Naive thymus-derived CD4-positive, alpha-beta T cell (primary cell): ENCODE measurements at places on chromosomes 4 and X. TPM values are rescaled to one million over a fixed set of nuclear protein-coding genes. Genes with fewer than 3 reads are reported as not detected.

DNA sequence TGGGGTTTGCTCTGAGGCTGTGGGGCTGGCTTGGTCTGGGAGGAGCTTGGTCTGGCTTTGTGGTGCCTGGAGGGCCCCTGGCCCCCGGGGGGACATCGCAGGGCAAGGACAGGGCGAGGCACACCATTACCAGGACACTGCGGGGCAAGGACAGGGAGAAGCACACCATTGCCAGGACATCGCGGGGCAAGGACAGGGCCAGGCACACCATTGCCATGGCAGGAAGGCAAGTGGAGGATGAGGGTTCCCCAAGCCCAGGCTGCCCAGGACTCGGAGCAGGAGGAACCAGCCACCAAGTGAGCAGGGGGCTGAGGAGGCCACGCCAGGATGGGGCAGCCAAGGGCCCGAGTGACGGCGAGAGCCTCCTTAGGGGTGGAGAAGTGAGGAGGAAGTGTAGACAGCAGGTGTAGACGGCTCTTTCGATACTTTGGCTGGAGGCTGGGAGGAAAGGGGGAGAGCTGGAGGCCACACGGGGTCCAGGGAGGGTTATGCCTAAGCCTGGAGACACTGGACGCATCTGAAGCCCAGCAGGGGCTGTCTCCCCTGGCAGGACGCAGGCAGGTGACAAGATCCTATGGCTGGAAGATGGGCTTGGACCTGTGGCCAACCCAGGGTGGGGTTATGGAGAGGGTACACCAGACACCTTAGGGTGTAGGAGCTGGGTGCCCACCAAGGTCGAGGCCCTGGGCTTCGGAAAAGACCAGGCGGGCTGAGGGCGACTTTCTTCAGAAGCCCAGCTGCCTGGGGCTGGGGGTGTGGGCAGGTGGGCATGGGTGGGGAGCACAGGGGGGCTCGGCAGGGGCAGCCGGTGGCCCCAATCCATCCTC is 7.3 kb downstream of the NKX1-1 start:
- H3K4me3 ChIP-seq: no peak overlapping the region
- peak; percentile 3 for DNase-seq
- peaks cover 9% of the 10 kb centered on the region for H3K27me3 ChIP-seq
- no peaks in the 10 kb centered on the region for H3K4me1 ChIP-seq
- no peaks in the 10 kb centered on the region for H3K36me3 ChIP-seq
- H3K27ac ChIP-seq: no peak overlapping the region

- H3K4me3 ChIP-seq: no peak overlapping the region
- no peak for DNase-seq
- H3K36me3 ChIP-seq: no peaks in the 10 kb centered on the region
- no peak overlapping the region for H3K27ac ChIP-seq
- no peaks in the 10 kb centered on the region for H3K27me3 ChIP-seq
Observed at GRCh38 chr4:81814987-81815541, 343.4 kb upstream of the RASGEF1B start.

UGT2B15 gene
- total RNA-seq: not detected

DNA sequence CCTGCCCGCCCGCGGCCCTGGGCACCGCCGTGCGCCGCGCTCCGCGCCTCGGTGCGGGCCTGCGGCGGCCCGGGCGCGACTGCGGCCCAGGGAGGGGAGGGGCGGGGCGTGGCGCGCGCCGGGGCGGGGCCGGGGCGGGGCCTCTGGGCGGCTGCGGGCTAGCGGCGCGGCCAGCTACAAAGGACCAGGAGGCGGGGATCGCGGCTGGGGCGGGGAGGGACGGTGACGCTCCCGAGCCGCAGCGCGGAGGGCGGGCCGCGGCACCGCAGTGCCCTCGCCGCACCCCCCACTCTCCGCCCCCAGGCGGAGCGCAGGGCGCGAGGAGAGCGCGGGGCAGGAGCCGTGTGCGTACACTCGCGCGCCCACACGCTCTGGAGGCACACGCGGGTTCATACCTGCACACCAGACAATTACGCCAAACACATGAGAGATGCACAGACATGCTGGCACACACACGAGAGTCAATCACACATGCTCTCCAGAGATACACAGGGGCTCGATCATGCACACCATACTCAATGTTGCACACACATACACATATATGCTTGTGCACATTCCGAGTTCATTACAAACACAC is at the start of gene CRMP1:
CRMP1 (minus strand) TSS at position 83 of the 577 bp plus-strand sequence. CDS start 117 bp downstream, outside the sequence.
- H3K36me3 ChIP-seq: no peaks in the 10 kb centered on the region
- no peak within 1 kb of the TSS for H3K4me3 ChIP-seq
- DNase-seq: no peak
- no peak within 1 kb of the TSS for H3K27ac ChIP-seq
- peaks cover 14% of the 10 kb centered on the region for H3K27me3 ChIP-seq
- H3K4me1 ChIP-seq: no peaks in the 10 kb centered on the region

DNA sequence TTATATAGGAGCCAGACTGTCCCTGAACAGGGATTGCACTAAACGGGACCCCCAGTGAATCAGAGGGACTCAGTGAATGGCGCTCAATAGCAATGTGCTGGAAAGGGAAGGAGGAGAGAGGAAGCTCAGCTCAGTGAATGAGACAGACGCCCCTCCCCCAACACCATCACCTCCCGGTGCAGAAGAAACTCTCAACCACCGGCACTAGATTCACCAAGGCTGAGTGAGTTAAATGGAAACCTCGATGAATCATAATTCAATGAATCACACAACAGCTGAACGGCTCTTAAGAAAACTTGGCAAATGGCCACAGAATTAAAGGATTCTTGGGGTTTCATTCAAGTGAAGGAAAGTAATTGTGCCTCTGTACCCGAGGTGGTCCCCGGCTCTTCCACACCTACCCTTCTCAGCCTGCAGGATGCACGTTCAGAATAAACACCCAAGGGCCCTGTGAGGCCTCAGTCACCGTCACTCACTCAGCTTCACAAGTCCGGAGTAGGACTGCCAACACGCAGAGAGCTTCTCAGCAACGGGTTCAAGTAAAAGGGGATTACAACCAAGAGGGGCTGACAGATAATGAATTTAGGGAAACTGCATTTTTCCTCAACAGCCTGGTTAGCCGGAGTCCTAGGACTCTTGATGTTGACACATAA is 29.3 kb downstream of the CRMP1 start:
- H3K36me3 ChIP-seq: no peaks in the 10 kb centered on the region
- H3K4me1 ChIP-seq: peaks cover 5% of the 10 kb centered on the region
- no peak overlapping the region for H3K4me3 ChIP-seq
- DNase-seq: no peak

- H3K36me3 ChIP-seq: no peaks in the 10 kb centered on the region
- no peak for DNase-seq
- no peak overlapping the region for H3K27ac ChIP-seq
- H3K4me3 ChIP-seq: no peak overlapping the region
Observed at GRCh38 chr4:170269950-170270349, 180.2 kb upstream of the AADAT start.

GRCh38 chr4:84511703-84512102 is 12.6 kb upstream of the NKX6-1 start:
- peaks cover 6% of the 10 kb centered on the region for H3K27me3 ChIP-seq
- H3K27ac ChIP-seq: no peak overlapping the region
- no peaks in the 10 kb centered on the region for H3K4me1 ChIP-seq
- DNase-seq: no peak

GRCh38 chr4:30429813-30430761 is 290.1 kb upstream of the PCDH7 start:
- DNase-seq: no peak
- H3K4me1 ChIP-seq: no peaks in the 10 kb centered on the region
- H3K36me3 ChIP-seq: no peaks in the 10 kb centered on the region
- H3K27ac ChIP-seq: no peak overlapping the region
- no peaks in the 10 kb centered on the region for H3K27me3 ChIP-seq

NAT8L gene
- not detected for total RNA-seq

- no peak overlapping the region for H3K27ac ChIP-seq
- no peaks in the 10 kb centered on the region for H3K4me1 ChIP-seq
- H3K36me3 ChIP-seq: no peaks in the 10 kb centered on the region
- H3K27me3 ChIP-seq: no peaks in the 10 kb centered on the region
Observed at GRCh38 chr4:23853986-23854660, 35.7 kb downstream of the PPARGC1A start.

- no peak overlapping the region for H3K4me3 ChIP-seq
- H3K27ac ChIP-seq: no peak overlapping the region
- no peaks in the 10 kb centered on the region for H3K27me3 ChIP-seq
- no peak for DNase-seq
Observed at GRCh38 chr4:56626420-56626819, 54.7 kb downstream of the HOPX start.

- DNase-seq: no peak
- no peaks in the 10 kb centered on the region for H3K27me3 ChIP-seq
- no peak overlapping the region for H3K27ac ChIP-seq
- no peaks in the 10 kb centered on the region for H3K4me1 ChIP-seq
Observed at GRCh38 chr4:42844422-42845070, 48.0 kb upstream of the GRXCR1 start.

GRCh38 chrX:96538104-96538725 is 146.4 kb upstream of the DIAPH2 start:
- H3K27ac ChIP-seq: no peak overlapping the region
- no peaks in the 10 kb centered on the region for H3K4me1 ChIP-seq
- no peaks in the 10 kb centered on the region for H3K36me3 ChIP-seq
- DNase-seq: no peak
- no peaks in the 10 kb centered on the region for H3K27me3 ChIP-seq
- no peak overlapping the region for H3K4me3 ChIP-seq

GRCh38 chr4:2332976-2333319 is 71.0 kb upstream of the MXD4 start:
- no peaks in the 10 kb centered on the region for H3K27me3 ChIP-seq
- peaks cover 3% of the 10 kb centered on the region for H3K36me3 ChIP-seq
- no peak overlapping the region for H3K27ac ChIP-seq
- no peak for DNase-seq
- H3K4me3 ChIP-seq: no peak overlapping the region

GRCh38 chr4:83905952-83906351 is 370.0 kb downstream of the GPAT3 start:
- H3K4me3 ChIP-seq: no peak overlapping the region
- H3K27me3 ChIP-seq: no peaks in the 10 kb centered on the region
- no peaks in the 10 kb centered on the region for H3K4me1 ChIP-seq
- no peaks in the 10 kb centered on the region for H3K36me3 ChIP-seq
- no peak for DNase-seq
- H3K27ac ChIP-seq: no peak overlapping the region

GRCh38 chr4:10983885-10984640 is 299.5 kb upstream of the CLNK start:
- H3K4me3 ChIP-seq: no peak overlapping the region
- no peak overlapping the region for H3K27ac ChIP-seq
- no peaks in the 10 kb centered on the region for H3K36me3 ChIP-seq

DNA sequence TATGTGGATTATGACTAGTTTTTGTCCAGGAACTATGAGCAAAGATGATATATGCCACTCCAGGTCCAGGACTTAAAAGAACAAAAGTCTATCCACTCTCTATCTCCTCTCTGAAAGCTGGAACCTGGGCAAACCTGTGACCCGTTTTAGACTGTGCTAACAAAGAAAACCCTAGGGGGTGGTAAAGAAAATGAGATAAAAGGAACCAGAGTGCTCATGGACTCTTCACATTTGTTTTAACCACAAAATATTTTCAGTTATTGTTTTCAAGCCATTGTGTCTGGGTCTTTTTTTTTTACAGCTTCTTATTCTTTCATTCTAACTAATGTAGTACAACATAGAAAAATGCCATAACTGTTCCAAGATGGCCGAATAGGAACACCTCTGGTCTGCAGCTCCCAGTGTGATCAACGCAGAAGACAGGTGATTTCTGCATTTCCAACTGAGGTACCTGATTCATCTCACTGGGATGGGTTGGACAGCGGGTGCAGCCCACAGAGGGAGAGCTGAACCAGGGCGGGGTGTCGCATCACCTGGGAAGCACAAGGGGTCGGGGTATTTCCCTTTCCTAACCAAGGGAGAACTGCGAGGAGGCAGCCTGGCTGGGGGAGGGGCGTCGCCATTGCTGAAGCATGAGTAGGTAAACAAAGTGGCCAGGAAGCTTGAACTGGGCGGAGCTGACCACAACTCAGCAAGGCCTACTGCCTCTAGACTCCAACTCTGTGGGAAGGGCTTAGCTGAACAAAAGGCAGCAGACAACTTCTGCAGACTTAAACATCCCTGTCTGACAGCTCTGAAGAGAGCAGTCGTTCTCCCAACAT is 45.1 kb downstream of the CHM start:
- no peaks in the 10 kb centered on the region for H3K36me3 ChIP-seq
- peaks cover 3% of the 10 kb centered on the region for H3K4me1 ChIP-seq
- H3K27me3 ChIP-seq: no peaks in the 10 kb centered on the region
- DNase-seq: no peak

BRS3 gene
- total RNA-seq: not detected

GRCh38 chr4:87047281-87047798 is 112.5 kb downstream of the AFF1 start:
- no peak overlapping the region for H3K4me3 ChIP-seq
- no peaks in the 10 kb centered on the region for H3K36me3 ChIP-seq
- no peak for DNase-seq
- no peak overlapping the region for H3K27ac ChIP-seq
- no peaks in the 10 kb centered on the region for H3K4me1 ChIP-seq

- no peak for DNase-seq
- H3K36me3 ChIP-seq: no peaks in the 10 kb centered on the region
- H3K4me3 ChIP-seq: no peak overlapping the region
Observed at GRCh38 chr4:160019936-160020335, 917.1 kb downstream of the RAPGEF2 start.

DNA sequence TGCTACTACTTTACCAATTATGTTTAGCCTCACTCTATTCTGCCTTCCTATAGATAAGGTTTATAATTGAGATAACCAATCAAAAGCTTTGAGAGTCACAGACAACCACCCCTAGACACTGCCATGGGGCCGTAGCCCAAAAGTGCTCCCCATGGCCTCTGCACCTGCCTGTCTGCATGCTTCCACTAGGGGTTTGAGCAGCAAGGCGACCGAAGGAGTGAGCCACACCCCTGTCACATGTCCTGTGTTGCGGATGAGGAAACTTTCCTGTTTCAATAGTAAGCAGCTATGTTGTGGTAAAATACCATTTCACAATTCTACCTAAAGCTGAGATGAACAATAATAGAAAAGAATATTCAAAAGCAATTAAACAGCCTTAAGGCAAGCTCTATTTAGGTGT is 856.0 kb upstream of the FRG1 start:
- no peaks in the 10 kb centered on the region for H3K4me1 ChIP-seq
- H3K27ac ChIP-seq: no peak overlapping the region
- no peak for DNase-seq
- H3K27me3 ChIP-seq: no peaks in the 10 kb centered on the region
- H3K4me3 ChIP-seq: no peak overlapping the region
- H3K36me3 ChIP-seq: no peaks in the 10 kb centered on the region

EIF2S3 gene
- total RNA-seq: 226 TPM

MAGEA1 gene
- not detected for total RNA-seq

- DNase-seq: no peak
- no peaks in the 10 kb centered on the region for H3K36me3 ChIP-seq
- no peaks in the 10 kb centered on the region for H3K4me1 ChIP-seq
- no peak overlapping the region for H3K4me3 ChIP-seq
- no peaks in the 10 kb centered on the region for H3K27me3 ChIP-seq
Observed at GRCh38 chr4:646460-646859, 21.1 kb downstream of the PDE6B start.

TSPAN6 gene
- 2.1 TPM for total RNA-seq

CTAG1A gene
- total RNA-seq: not detected

BCORL1 gene
- total RNA-seq: 5.8 and 6.5 TPM in 2 replicates

MAP3K15 gene
- total RNA-seq: not detected

EXOC1L gene
- total RNA-seq: not detected

GAGE13 gene
- total RNA-seq: not detected in 2 replicates
